ENCODE measurements at places on chromosomes 12 and 14.

GRCh38 chr12:112408621-112409020 is 784 bp downstream of the RPL6 start:
- peak; percentile 38 for DNase-seq

GRCh38 chr12:112798048-112798760 is 6.7 kb downstream of the RPH3A start:
- no peak for DNase-seq

DNA sequence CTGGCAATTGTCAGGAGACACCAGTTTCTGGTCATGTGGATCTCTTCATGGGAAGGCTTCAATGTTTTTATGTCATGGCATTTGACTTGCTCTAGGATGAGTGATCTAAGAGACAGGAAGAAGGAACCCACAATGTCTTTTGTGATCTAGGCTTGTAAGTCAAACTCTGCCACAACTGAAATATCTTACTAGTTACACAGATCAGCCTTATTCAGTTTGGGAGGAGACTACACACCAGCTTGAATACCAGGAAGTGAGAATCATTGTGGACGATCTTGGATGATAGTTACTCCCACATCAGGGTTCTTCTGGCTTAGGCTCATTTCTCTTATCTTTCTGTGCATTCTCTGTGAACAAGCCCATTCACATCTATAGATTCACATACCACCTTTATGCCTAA is 236.2 kb upstream of the FBXO33 start:
- DNase-seq, result no peak

DNA sequence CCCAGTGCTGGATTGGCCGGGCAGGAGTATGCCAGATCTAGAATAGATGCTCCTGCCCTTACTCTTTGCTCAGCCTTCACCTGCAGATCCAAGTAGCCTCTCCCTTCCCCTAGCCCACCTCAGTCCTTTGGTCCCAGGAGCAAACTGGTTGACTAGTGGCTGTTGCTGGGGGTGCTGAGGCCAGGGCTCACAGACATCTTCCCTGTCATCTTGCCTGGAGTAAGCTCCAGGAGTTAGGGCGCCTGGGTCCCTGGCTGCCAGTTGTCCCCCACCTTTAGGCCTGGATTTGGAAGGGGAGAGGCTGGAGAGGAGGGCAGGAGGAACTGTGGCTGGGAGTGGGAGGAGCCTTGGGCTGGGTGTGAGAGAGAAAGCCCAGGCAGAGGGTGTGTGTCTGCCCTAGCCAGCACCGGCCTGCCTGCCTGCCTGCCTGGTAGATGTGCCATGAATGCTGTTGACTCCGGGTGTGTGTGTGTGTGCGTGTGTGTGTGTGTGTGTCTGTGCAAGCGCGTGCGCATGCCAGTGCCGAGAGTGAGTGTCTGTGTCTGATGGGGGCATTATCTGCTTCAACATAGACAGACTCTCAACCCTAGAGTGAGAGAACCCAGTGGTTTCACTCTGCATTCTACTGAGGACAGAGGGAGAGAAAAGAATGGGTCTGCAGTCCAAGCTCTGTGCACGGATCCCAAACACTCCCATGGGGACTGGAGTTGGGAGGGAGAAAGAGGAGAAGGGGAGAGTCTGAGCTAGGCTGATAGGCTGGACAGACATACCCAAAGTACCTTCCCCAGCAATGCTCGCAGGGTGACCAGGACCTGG is 845 bp upstream of the RARG start:
- DNase-seq, result no peak

DNA sequence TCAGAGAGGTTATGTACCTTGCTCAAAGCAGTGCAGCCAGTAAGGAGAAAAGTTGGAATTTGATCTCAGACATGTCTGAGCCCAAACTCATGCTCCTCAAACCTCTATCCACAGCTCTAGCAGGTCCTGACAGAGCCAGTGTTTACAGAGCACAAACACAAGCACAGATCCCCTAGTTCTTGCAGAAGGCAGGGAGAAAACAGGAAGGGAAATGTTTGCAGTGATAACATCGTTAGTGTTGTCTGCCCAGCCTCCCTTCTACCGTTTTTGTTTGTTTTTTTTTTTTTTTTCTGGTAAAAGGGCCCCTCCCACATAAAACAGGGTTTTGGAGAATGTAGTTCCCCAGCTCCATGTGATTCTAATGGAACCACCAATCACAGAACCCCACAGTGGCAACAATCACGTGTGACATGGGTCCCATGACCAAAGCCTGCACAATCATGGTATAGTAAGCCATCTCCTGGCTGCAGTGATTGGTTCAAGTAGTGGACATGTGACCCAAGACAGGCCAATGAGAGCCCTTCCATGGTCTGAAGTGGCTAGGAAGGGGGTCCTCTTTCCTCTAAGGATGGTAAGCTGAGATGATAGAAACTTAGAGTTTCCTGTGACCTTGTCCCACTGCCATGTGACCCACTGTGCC is 513.4 kb downstream of the MED13L start:
- no peak for DNase-seq

DNA sequence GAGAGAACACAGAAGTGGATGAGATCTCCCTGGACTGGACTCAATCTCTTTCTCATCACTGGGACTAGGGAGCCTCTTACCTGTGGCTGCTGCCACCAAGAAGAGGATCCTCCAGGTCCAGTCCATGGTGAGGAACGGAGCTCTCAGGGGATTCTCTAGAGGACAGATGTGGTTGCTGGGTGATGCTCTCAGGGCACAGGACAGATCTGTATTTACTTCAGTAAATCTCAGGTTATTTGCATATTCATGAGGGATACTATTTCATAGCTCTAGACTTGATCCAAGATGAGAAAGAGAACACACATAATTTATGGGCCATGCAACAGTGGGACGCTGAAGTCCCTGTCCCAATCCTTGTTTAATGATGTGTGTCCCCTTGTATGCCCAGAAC is 460.5 kb downstream of the TMEM121 start:
- no peak for DNase-seq

DNA sequence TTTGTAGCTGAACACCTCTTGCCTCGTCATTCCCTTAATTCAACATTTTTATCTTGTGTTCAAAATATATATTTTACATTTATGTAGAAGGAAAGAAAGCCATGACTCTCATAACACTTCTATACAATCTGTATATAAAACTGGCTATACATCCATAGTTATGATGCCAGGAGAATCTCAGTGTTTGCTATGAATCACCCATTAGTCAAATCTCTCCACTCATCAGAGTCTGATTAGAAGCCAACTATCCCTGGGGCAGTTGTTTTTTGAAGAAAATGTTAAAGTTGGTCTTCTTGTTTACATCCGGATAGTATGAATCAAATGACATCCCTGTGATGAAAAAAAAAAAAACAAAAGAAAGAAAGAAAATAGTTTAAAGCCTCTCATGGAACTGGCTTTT is 503.9 kb downstream of the NELL2 start:
- DNase-seq, result no peak

DNA sequence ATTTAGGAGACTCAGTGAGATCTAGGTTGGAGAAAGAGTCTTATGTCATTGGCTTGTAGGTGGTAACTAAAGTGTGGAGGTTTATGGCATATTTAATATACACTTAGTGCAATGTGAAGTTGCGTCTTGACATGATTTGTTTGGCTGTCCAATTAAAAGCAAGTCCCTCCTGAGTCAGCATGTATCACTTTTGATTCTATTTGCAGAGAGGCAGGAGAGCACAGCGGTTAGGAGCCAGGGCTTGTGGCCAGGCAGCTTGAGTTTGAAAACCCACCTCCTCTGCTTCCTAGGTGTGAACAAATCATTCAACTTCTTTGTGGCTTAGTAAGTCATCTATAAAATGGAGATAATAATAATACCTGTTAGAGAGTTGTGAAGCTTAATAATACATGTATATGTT is 68.5 kb upstream of the OTX2 start:
- DNase-seq, result no peak

DNA sequence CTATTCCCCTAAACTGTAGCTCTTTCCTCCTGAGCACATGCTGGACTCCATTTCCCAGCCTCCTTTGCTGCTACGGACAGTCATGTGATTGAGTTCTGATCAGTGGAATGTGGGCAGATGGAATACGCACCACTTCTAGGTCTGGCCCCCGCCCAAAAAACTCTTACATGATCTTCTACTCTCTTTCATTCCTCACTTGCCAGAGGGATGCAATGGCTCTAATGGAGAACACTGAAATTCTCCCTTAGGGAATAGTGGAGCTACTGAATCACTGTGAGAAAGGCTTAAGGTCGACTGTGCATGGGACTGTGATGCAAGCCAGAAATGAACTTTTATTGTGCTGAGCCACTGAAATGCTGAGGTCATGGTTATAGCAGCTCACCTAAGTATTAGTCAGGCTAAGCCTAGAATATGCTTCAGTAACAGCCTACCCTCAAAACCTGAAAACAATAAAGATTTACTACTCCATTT is 13.0 kb upstream of the TMED2 start:
- DNase-seq, result no peak

DNA sequence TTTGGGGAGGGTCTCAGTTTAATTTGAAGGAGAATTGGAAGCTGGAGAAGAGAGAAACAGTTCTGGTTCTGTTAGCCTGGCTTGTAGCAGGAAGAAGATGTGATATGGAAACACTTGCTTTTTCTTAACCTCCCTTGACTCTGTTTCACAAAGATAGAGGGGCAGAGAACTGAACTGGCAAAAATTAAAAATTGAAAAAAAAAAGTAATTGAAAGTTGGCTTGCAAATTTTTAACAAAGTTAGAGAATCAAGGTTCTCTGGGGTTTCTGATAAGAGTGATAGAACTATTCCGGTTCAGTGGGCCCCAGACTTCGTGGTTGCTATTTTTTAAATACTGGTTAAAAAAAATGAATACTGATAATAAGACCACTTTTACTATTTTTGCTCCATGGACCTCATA is 2.8 kb downstream of the CRADD start:
- DNase-seq, result no peak

- DNase-seq, result no peak
Measured at GRCh38 chr12:73159954-73160353, 887.8 kb downstream of the TRHDE start.

DNA sequence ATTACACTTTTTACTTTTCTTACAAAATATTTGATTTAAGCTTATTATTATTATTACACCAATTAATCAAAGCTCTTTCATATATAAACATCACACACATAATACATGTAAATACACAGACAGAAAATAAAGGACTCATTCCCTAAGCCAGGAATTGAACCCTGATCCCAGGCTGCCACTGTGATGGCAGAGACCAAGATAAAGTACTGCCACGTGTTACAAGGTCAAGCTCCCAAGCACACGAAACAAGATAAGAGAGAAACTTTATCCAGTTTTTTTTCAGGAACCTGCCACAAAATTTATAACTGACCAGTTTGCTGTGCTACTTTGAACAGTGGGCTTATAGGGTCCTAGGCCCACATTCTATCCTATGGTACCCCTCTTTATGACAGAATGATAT is 111.3 kb downstream of the EML1 start:
- DNase-seq, result no peak

- no peak for DNase-seq
Measured at GRCh38 chr12:94941440-94941862, 62.0 kb downstream of the NDUFA12 start.

- DNase-seq, result no peak
Measured at GRCh38 chr14:50725761-50726160, 57.7 kb upstream of the SAV1 start.

DNA sequence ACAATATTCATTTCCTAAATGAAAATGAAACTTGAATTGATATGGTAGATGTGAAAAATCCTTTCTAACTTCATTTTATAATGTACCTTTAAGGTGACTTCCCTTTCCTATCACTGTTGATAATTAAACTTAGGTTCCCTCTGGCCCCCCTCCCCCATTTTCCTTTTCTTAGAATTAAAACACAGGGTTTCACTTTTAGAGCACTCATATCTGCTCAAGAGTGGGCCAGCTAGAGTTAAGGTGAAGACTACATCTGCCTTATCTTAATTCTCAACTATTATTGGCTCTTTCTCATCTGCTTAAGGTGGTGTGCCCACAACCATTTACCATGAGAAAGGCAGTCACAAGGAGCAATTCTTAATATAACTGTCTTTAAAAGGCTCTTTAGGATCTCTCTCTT is 49.7 kb downstream of the LIN52 start:
- no peak for DNase-seq

GRCh38 chr14:55180434-55180833 is 11.0 kb downstream of the DLGAP5 start:
- DNase-seq, result no peak

DNA sequence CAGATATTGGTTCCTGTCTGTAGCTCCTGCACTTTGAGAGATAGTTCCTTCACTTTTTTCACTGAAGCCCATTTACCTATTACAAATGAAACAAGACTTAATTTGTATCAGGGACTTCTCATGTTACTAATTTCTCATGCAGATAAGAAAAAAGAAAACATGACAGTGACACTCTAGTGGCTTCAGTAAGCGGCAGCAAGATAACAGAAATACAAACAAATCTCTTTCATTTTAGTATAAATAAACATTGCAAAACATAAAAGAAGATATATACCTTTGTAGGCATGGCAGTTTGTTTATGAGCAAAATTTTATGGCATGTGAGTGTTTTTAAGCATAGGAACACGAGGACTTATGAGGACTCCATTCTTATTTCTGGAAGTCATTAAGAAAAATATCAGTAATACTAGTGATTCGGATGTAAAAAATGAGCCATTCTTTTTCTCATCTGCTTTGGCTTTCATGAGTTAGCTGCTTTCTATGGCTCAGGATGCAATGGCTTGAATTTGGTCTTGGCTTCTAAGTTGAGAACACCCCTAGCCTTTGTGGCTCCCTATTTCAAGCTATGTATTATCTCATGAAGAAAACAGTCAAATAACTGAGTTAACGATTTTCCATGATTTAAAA is 310.1 kb upstream of the RGS6 start:
- DNase-seq, result no peak

DNA sequence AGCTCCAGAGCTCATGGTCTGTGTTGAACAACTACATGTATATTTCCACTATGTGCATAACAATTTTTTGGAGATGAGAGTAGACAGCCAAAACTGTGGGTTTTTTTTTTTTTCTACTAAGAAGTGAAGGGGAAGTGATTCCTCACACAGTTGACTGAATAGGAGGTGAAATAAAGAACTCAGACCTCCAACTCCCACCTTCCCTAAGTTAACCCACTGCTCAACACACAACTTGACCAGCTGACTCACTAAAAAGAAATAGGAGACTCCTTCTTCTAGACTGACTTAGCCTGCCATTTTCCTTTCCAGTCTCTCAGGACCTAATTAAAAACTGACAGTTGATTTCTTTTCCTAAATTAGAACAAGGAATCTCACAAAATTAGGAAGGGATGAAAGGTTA is 1.7 kb downstream of the M6PR start:
- no peak for DNase-seq

Measured in SW 1271 (cell line).